ENCODE measurements at places on chromosomes 6 and 20.

DNA sequence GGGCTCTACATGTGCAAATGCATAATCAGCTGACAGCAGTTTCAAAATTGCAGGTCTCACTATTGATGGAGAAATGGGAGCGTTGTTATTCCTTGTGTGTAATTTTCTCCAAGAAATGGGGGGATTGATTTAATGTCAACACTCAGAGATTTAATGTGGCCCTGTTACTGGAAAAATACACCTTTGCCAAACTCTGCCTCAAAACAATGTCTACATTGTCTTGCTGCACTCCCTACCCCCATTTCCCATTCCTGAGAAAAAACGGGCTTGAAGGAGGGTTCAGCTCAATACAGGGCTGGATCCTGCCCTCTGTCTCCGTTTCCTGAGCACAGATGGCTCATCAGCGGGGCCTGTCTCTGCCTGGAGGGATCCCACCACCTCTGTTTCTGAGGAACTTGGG is 18.4 kb downstream of the EDN3 start:
- no peak for DNase-seq

GRCh38 chr6:37483252-37483901 is 16.3 kb downstream of the CCDC167 start:
- no peak for DNase-seq

- DNase-seq: no peak
Measured at GRCh38 chr6:8829796-8830195, 394.5 kb upstream of the SLC35B3 start.

GRCh38 chr6:108464418-108465097 is 96.2 kb upstream of the FOXO3 start:
- DNase-seq: no peak

- DNase-seq: peak; percentile 80
Measured at GRCh38 chr20:9617940-9618339, 103.5 kb downstream of the LAMP5 start.

- peak; percentile 86 for DNase-seq
Measured at GRCh38 chr6:87078983-87079616, 15.8 kb downstream of the CGA start.

DNA sequence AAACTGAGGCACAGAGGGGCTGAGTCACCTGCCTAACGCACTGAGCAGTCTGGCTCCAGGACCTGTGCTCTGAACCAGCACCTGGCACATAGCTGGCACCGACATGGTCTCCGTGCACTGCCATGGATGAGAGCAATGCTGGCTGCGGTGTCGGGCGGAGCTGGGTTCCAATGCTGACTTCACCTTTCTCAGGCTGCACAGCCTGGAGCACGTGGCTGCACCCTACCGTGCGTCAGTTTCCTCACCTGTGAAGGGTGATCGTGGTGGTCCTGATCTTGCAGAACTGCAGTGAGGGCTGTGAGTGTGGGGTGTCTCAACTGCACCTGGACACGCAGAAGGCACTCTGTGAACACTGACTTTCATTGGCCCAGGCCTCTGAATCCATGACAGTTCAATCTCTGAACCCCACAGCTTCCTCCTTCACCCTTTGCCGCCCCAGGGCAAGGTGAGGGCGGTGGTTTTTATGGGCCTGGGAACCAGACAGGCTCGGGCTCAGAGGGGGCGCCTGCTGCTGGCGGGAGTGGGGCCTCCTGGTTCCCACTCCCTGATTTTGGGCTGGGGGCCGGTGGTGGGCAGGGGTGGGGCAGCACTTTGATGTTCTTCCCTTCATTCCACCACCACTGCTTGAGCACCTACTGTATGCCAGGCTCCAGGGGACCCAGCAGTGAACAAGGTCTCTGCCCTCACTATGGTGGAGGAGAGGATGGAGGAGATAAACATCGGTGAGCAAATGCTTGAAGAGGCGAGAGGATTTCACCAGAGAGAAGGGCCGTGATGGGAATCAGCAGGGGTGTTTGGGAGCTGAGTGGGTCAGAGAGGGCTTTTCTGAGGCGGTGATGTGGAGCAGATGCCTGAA is 102.9 kb downstream of the CEBPB start:
- DNase-seq: no peak

- no peak for DNase-seq
Measured at GRCh38 chr6:20563377-20563776, 29.1 kb downstream of the CDKAL1 start.

- DNase-seq: no peak
Measured at GRCh38 chr20:59232618-59233017, 67.8 kb upstream of the EDN3 start.

DNA sequence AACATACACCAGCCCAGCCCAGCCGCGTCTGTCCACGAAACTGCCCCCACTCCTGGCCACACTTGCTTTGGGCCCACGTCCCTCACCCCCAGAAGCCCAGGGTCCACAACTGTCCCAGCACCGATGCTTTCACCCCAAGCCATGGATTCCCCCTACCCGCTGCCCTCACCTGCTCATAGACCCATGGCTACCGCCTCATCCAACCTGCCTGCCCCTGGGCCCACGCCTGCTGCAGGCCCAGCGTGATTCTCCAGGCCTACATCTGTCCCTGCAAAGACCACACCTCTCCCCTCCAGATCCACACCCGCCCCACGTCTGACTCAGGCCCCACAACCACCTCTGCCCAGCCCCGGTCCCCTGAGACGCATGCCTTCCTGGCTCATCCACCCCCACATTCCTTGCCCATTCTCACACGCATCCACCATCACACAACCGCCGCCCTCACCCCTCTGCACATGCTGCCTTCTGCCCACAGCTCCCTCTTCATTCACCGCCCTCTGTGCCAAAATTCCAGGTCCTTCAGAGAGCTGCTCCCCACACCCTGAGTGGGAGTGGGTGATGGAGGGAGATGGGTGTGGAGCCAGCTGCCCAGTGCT is 86.7 kb downstream of the GRM4 start:
- no peak for DNase-seq

Measured in Ammon's horn (tissue), 1 donor.